Erythroblast (primary cell): ENCODE measurements at places on chromosomes 2 and 18.

DNA sequence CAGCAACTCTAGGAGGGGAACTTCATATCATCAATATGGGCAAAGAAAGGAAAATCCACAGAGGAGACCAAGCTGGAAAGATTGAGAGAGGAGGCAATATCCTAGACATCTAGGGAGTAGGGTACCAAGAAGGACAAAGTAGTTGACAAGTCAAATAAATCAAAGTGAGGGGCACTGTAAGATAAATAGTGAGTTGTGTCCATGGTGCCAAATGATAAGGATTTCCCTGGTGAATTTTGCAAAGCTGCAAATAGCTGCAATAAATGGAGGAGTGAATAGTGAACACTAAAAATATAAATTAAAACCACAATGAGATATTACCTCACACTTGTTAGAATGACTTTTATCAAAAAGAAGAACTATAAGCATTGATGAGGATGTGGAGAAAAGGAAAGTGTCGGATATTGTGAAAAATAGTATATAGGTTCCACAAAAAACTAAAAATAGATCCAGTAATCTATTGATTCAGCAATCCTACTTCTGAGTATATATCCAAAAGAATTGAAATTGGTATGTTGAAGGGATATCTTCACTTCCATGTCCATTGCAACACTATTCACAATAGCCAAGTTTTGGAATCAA, 258.2 kb upstream of the FN1 start:
- DNase-seq = no peak

DNA sequence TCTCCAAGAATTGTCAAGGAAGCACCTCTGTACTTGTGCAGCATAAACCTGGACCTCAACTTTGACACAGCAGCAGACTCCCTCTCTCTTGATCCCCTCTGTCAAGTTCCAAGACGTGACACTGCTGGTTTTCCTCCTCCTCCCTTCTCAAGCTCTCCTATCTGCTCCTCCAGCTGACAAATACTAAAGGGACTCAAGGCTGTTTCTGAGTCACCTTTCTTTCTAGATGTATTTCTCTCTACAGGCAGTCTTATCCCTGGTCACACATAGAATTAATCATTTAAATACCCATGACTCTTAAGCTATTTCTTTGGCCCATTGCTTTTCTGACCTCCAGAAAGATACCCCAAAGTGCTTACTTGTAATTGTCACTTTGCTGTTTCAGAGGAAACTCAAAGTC, 53.5 kb downstream of the SEPTIN10 start:
- no peak for DNase-seq

- DNase-seq = peak; percentile 45
Measured at GRCh38 chr2:200306931-200307723, 634 bp downstream of the SPATS2L start.

DNA sequence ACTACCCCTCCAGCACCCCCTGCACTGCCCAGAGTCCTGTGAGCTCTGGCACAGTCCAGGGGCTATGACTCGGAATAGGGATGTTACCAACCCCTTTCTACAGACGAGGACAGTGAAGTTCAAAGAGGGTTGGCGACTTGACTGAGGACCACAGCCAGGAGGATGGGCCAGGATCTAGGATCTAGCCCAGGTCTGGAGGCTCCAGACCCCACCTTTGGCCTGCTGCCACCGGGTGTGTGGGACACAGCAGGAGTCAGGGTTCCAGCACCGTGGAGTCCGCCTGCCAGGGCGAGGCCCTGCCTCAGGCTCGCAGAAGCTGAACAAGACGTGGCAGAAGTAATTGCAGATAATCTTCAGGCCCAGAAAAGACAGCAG, 37.9 kb upstream of the GPC1 start:
- no peak for DNase-seq

DNA sequence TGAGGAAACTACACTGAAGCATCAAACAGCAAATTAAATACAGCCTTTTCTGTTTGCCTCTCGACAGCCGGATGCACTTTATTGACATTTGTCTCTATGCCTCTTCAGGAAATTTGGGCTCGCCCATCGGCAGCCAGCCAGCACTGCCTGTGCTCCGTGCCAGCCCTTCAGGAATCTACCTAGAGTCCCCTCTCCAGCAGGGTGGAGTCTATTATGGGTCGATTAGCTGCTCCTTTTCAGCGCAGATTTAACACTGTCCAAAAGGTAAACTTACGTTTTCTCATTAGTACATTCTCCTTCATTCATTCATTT, 91.5 kb downstream of the MYCN start:
- DNase-seq = no peak

GRCh38 chr2:29218071-29218470, 102.9 kb downstream of the CLIP4 start:
- DNase-seq = no peak

DNA sequence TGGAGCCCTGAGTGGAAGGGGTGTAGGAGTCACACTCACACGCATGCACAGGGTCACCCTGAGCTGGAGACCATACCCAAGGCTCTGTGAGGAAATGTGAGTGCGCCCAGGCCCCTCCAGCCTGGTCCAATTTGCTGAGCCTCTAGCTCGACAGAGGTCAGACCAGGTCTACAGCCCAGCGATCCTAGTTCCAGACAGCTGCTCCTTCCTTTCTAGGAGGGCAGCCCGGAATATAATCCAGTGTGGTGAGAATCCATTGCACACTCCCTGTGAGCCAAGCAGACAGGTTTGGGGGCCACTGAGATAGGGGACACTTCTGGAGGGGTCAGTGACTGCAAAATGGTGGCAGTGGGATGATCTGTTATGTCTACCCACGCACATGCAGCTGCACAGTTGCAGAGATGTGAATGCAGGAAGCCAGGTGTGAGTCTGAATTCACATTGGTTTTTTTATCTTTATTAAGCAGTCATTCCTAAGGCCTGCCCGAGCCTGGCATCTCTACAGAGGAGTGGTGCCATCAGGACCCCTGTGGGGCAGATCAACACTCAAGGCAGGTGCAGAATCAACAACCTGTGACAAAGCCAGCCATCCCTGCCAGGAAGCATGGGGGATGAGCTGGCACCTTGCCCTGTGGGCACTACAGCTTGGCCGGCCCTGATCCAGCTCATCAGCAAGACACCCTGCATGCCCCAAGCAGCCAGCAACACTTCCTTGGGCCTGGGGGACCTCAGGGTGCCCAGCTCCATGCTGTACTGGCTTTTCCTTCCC, at the start of gene GPR148:
Gene GPR148 (plus strand): TSS at position 522 of the 768 bp plus-strand sequence. CDS start 82 bp downstream, at position 604.
- DNase-seq = no peak

- DNase-seq = no peak
Measured at GRCh38 chr2:96821113-96821675, 5.1 kb downstream of the CNNM3 start.

- no peak for DNase-seq
Measured at GRCh38 chr2:9261231-9261883, 54.7 kb downstream of the ASAP2 start.

- DNase-seq = peak; percentile 57
Measured at GRCh38 chr2:60641811-60642788, 88.6 kb upstream of the BCL11A start.

- no peak for DNase-seq
Measured at GRCh38 chr2:146438246-146438645, 1406.6 kb upstream of the ACVR2A start.

DNA sequence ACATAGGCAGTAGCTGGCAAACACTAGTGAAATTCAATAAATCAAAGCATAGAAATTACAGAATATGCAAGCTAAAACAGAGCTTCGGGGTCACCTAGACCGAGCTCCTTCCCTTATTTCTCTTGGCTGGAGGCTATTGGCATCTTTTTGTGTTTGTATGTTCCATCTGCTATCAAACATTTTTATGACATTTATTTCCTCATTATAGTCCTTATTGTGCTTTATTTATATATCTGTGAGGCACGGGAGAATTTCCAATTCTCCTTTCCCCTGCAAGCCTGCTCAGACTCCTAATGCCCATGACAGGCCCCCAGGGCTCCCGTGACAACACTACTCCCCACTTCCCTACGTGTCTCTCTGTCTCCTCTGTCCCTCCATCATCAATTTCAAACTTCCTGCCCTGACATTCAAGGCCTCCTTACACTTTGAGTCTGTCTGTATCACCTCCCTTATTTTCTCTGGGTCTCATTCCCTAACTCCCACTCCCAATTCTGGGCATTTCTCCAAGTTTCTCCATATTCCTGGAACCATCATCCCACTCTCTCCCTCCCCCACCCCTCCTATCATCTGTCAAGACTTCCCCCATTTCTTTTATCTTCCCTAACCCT, 316.9 kb downstream of the OSR1 start:
- no peak for DNase-seq

GRCh38 chr2:37026050-37026449, 58.1 kb downstream of the HEATR5B start:
- peak; percentile 20 for DNase-seq

DNA sequence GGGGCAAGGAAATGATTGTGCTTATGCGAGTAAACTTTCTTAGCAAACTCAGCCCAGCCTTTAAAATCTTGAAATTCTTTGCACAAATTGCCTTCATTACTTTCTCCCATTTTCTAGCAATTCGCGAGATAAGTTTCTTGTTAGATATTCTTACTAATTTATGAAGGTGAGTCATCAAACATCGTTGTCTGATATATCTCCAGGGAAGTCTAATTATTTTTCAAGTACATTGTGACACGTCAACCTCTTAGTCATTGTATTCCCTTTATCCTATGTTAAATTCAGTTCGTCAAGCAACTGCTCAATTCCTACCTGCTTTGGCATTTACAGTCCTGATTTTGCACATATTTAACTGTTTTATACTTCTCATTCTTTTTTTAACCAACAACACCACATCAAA, 854.5 kb upstream of the CRIM1 start:
- DNase-seq = no peak

- DNase-seq = peak; percentile 15
Measured at GRCh38 chr2:54330926-54331835, 75.2 kb upstream of the TSPYL6 start.

GRCh38 chr18:52499644-52500043, 159.6 kb downstream of the DCC start:
- no peak for DNase-seq

DNA sequence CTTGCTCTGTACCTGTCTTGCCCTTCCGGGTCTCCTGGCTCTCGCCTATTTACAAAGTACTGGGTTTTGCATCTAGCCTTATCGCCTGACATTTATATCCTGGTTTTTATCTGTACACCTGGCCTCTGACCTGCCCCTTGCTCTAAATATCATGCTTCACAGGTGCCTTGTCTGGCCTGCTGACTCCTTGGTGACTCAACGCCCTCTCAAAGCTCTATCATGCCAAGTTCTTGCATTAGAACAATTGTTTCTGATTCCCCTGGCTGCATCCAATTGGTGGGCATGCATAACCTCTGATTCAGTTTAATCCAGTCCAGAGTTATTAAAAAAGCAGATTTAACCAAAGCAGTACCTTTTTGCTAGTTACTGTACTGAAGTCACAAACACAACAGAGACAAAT, 113.9 kb upstream of the CCDC68 start:
- DNase-seq = no peak

DNA sequence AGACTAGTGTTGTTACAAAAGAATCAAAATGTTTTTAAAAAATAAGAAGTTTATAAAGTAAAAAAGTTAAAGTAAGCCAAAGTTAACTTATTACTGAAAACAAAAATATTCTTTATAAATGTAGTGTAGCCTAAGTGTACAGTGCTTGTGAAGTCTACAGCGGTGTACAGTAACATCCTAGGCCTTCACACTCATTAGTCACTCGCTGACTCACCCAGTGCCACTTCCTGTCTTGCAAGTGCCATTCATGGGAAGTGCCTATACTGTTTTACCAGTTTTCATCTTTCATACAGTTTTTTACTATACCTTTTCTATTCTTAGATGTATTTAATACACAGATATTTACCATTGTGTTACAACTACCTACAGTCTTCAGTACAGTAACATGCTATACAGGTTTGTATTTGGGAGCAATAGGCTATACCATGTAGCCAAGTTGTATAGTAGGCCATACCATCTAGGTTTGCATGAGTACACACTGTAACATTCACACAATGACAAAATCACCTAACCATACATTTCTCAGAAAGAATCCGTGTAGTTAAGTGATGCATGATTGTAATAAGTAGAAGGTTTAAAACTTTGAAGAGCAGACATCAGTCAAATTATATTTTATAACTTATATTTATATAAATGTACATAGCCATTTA, 13.4 kb downstream of the SERPINB7 start:
- DNase-seq = no peak

GRCh38 chr2:6887751-6888192, 10.2 kb downstream of the RSAD2 start:
- DNase-seq = peak; percentile 94

DNA sequence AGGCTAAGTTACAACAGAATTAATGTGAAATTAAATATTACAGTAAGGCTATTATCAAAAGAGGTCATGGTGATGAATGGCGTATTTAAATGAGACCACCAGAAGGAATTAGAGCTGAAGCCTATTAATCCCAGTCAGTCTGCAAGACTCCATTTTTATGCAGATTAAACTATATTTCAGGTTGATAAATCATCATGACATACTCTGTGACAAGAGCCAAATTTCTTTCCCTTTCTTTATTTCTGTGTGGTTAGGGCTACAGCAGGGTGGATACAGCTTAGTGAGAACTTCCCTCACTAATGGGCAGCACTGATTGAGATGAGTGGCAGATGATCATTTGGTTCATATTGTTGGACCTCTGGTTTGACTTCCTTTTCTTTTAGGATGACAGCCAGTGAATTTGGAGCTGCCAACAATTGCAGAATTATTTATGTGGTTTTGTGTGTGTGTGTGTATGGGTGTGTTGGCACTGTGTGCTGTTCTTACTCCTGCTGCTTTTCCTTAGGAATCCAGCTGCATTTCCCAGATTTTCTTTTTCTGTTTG, 481.3 kb downstream of the PIK3C3 start:
- no peak for DNase-seq

GRCh38 chr2:105917688-105918087, 173.0 kb downstream of the NCK2 start:
- no peak for DNase-seq

GRCh38 chr2:51212374-51212773, 180.4 kb upstream of the NRXN1 start:
- DNase-seq = no peak

DNA sequence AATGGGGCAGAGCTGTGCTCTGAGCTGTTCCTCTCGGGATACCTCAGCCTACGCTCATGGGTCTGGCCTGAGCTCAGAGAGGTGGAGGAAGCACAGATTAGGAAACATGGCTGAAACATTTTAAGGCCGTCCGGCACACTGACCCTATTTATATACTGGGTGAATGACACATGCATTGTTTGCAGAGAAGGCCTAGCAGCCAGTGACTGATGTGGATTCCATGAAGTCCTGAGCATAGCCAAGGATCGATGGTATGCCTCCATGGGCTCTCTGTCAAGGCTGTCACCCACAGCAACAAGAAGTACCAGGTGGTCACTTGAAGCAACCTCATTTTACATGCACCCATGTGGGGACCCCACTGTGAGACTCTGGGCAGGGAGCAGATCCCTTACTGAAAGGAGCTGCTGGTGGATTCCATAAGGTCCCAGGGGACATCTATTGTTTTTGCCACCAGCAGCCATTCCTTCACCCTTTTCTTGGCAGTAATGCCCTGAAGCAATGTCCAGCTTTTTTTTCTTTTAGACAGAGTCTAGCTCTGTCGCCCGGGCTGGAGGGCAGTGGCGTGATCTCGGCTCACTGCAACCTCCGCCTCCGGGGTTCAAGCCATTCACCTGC, 8.4 kb downstream of the PTMA start:
- no peak for DNase-seq
